H1 (cell line): ENCODE measurements at places on chromosomes 6 and 20. TPM values are rescaled to one million over a fixed set of nuclear protein-coding genes. Genes with fewer than 3 reads are reported as not detected.

DNA sequence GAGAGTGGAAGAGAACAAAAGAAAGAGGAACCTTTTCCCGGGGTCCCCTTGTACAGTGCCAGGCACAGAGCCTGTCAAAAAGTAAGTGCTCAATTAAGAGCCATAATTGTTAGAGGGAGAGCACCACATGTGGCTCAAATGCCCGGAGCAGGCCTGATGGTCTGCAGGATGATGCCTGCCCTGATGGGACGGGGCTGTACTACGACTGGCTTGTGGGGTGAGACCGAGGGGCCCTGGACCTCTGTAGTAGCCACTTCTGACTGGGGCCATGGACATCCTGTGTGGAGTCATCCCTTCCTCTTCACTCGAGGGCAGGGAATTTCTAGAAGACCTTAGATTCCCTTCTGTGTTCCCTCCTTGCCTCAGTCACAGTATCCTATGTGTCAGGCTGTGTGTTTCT is 47.9 kb downstream of the KCNK5 start:
- no peak for DNase-seq

Gene RBPJL
- 0.67 and 0.73 TPM in 2 replicates for total RNA-seq

Gene SPATS1
- total RNA-seq = not detected in 2 replicates

GRCh38 chr20:46808565-46808964 is 86.1 kb upstream of the EYA2 start:
- DNase-seq = no peak

DNA sequence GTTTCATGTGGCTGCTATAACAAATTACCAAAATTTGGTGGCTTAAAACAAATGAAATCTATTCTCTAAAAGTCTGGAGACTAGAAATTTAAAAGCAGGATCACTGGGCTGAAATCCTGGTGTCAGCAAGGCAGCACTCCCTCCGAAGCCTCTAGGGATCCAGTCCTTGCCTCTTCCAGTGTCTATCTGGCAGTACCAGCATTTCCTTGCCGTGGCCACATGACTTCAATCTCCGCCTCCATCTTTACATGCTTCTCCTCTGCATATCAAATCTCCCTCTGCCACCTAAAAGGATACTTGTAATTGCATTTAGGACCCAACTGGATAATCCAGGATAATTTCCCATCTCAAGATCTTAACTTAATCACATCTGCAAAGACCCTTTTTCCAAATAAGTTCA is 30.2 kb downstream of the ARHGAP18 start:
- no peak for DNase-seq

Gene BMP5
- total RNA-seq = not detected in 2 replicates

Gene EIF2S2
- total RNA-seq = 133 and 142 TPM in 2 replicates

GRCh38 chr20:50588034-50588736 is 78.0 kb downstream of the PTPN1 start:
- DNase-seq = peak; percentile 99

- DNase-seq = no peak
These were observed 238.2 kb upstream of the NOX3 start for GRCh38 chr6:155693573-155694418.

DNA sequence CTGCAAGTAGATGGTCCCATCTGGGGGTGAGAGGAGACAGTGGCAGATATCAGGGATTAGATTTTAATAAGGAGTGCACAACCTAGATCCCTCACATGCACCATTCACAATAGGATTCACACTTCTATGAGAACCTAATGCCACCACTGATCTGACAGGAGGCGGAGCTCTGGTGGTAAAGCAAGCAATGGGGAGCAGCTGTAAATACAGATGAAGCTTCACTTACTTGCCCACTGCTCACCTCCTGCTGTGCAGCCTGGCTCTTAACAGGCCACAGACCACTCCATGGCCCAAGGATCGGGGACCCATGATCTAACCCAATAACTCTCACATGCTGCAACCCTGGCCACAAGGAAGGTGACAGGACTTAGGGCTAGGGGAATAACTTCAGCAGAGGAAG is 75.4 kb downstream of the ZNF133 start:
- no peak for DNase-seq

- DNase-seq = no peak
These were observed 116.3 kb downstream of the ANKRD60 start for GRCh38 chr20:58112017-58112781.

Gene MAFB
- total RNA-seq = 1.6 and 1.8 TPM in 2 replicates

Gene SAMD3
- total RNA-seq = 1.9 and 3.5 TPM in 2 replicates

Gene IP6K3
- total RNA-seq = 0.22 and 0.23 TPM in 2 replicates

Gene GNAS-AS1
- 11.7 and 13.7 TPM in 2 replicates for total RNA-seq

Gene SGK2
- total RNA-seq = 0.23 TPM in 1 of 2 replicates, not detected in the other

- no peak for DNase-seq
These were observed 22.9 kb downstream of the HLA-DRA start for GRCh38 chr6:32462609-32463008.
